ENCODE measurements at places on chromosomes 6 and 20.

DNA sequence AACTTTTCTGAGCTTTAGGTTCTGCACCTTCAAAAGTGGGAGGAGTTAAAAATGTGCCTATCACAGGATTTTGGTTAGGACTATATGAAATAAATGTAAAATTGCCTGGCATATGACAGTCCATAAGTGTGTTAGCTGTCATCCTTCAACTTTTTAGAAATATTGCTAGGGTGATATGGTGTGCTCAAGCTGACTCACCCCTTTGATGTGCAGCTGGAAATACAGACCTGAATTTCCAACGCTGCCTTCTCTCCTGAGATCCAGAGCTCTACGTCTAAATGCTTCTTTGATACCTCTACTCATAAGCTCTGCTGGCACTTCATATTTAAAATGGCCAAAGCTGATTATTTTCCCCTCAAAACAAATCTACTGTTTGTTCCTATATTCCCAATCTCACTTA, 2.7 kb downstream of the SLC35B3 start:
- DNase-seq: no peak

GRCh38 chr6:158816329-158816728, 2.8 kb downstream of the EZR start:
- no peak for DNase-seq

DNA sequence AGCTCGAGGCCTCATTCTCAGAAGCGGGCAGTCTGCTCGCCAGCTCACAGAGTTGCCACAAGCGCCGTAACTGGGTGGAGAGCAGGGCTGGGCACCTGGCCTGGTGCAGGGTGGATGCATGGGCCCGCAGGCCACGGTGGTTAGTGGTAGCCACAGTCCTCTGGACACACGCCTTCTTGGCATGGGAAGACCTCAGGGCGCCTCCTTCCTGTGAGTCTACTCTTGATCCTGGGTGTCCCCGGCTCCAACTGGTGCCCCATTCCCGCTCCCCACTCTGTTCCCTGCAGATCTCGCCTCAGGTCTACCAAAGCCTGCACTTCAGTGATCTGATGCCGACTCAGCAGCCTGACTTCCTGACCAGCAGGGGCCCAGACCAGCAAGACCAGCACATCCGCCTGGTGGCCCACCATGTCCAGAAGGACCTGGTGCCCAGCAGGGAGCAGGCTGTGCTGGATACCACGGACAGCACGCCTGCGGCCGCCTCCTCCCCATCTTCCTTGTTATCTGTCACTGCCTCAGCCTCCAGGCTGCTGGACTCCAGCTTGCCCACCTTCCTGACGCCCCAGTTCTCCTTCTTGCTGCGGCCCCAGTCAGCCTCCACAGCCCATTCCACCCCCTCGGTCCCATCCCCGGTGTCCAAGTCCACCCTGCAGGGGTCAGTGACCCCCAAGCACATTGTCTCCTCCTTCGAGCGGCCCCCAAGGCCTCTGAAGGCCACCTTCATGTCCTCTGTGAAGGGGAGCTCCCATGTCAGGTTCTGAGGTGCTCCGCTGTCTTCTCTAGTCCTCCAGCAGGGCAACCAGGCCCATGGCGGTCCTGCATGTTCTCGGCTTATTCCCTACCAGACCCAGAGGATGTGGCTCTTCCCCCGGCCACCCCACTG, 43.1 kb downstream of the SUN5 start:
- DNase-seq: no peak

GRCh38 chr6:113112086-113112485, 745.1 kb upstream of the MARCKS start:
- DNase-seq: no peak

- DNase-seq: no peak
These were observed 47.4 kb upstream of the FOXC1 start for GRCh38 chr6:1562171-1562955.

DNA sequence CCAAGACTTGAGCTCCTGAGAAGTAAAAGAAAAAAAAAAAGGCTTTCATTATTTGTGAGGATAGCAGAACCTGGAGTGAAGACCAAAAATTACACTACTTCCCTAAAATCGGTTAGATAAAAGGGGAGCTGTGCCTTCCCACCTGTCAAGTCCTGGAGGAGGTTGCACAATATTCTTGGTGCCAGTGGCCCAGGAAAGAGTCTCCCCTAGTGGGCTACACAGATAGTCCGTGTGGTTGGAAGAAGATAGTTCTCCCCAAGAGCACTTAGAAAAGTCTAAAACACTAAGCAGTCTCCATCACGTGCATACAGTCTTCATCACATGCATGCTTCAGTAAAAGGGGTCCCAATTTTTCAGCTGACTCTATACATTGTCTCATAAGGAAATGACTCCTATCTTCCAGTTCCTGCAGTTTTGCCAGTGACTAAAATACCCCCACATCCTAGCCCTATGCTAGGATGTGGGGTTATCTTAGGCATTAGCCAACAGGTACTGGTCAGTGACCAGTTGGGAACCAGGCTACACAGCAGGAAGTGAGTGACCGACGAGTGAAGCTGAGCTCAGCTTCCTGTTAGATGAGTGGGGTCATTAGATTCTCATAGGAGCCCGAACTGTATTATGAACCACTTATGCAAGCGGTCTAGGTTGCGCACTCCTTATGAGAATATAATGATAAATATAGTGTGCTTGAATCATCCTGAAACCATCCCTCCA, 199.5 kb upstream of the FAM83B start:
- DNase-seq: no peak

DNA sequence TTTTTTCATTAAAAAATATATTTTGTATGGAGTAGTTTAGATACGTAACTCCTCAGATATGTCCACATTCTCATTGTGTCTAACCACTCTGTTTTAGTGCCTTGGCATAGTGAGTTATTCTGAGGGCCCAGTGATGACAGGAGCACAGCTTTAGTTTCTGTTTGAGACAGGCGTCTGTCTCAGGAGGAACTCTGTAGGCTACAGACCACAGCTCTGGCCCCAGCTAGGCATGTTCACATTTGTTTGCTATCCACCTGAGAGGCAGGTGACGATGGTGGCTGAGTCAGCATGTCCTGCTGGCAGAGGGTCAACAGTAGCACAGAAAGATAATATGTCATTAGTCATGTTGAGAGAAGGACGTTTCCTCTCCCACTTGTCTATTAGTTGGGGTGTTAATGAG, 16.3 kb downstream of the LRRC1 start:
- DNase-seq: no peak

- peak; percentile 43 for DNase-seq
These were observed 968 bp downstream of the PHF3 start for GRCh38 chr6:63636518-63637021.

DNA sequence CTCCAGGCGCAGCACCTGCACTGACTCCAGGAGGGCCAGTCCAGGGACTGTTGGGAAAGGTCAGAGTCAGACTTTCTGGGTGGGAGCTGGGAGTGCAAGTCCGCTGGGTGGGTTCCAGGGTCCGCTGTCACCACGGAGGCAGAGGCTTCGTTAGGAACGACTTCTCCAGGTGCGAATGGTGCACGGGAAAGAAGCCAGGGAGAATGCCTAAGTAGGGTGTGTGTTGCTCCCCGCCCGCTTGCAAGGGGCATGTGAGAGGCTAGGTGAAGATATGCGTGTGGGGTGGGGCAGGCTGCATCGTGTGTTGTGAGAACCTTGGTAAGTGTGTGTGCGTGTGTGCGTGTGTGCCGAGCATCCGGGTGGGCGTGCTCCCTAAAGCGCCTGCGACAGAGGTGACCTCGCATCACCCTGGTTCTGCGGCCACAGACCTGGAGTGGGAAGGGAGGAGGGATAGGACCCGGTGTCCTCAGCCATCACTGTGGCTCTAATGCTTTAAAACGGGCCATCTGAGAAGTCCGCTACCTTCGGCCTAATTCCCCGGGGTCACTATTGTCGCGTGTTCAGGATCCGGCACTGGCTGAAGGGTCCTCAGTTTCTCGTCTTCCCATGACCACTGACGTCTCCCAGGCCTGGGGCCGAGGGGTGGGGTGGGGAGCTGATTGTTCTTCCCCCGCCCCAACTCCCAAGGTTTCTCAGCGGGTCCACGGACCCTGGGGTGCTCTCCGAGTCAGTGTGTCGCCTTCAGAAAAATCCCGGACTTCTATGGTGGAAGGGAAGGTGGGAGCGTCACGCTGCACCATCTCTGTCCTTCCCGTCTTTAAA, 6.1 kb downstream of the SLC32A1 start:
- no peak for DNase-seq

DNA sequence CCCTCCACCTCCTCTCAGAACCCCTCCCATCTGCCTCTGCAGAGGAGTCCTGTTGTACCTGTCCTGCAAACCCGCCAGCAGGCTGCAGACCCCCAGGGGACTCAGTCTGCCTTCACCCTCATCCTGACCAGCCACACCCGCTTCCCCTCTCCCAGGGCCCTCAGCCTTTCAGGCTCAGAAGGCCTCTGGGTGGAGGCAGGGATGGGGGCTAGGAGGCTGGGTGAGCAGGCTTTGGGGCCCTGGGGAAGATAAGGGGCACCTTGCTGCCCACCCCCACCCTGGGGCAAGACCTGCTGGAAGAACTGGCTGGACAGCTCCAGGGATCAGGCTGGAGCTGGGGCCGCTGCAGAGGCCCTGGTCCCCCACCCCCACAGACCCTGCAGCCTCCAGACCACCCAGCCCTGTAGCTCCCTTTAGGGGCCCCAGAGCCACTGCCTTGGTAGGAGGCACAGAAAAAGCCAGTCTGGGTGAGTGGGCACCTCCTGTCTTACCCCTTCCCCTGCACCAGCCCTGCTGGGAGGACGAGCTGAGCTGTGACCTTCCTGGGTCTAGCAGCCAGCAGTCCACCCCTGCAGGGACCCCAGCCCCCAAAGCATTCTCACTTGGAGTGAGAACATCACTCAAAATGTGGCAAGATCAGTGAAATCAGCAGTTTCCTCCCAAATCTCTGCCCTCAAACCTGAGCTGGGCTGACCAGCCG, 5.2 kb downstream of the TEAD3 start:
- no peak for DNase-seq

- DNase-seq: no peak
These were observed 196.3 kb upstream of the MARCKS start for GRCh38 chr6:113660819-113661218.

DNA sequence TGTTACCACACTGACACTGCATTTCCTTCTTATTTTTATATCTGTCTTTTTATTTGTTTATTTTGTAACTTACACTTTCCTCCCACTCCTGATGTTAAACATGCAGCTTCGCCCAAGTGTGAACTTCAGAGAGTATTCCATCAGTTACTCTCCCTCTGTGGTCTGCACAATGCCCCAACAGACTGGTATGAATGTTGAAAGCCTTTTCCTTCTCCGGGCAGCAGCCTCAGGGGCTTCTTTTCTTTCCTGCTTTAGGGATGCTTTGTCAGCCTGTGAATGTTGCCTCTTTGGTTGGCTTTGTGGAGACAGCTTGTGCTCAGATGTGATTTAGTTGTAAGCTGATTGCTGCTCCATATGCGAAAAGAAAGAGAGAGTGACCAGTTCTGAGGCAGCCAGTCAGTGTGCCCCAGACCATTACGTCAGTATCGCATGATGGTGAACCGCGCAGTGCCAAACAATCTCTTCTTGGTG, 44.0 kb downstream of the SMPDL3A start:
- no peak for DNase-seq

DNA sequence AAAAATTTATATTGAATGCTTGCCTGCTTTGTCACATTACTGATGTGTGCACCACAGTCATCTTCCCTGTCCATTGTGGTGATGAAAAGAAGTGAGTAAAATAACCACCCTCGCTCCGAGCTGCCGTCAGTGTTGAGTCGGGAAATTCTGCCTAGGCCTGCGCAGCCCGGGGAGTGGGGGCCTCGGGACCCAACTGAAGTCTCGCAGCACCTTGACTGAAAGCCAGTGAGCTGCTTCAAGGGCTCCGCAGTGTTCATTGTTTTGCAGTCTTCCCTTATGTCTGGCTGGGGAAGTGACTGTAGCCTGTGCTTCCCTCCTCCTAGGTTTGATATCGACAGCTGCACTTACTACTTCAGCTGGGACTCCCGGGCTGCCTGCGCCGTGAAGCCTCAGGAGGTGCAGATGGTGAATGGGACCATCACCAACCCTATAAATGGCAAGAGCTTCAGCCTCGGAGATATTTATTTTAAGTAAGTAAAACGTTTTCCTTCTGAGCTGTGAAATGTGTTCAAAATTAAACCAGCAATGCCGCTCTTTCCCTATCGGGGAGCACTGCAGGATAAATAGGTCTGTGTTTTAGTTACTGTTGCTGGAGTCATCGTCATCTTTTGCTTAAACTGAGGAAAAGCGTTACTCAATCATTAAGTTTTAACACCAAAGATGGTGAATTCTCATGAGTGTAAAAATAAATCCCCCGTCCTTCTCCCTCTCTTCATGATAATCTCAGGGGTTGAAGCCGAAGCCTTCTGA, 32.7 kb upstream of the SLC22A1 start:
- no peak for DNase-seq

GRCh38 chr6:138028893-138029292, 78.3 kb downstream of the PERP start:
- no peak for DNase-seq

DNA sequence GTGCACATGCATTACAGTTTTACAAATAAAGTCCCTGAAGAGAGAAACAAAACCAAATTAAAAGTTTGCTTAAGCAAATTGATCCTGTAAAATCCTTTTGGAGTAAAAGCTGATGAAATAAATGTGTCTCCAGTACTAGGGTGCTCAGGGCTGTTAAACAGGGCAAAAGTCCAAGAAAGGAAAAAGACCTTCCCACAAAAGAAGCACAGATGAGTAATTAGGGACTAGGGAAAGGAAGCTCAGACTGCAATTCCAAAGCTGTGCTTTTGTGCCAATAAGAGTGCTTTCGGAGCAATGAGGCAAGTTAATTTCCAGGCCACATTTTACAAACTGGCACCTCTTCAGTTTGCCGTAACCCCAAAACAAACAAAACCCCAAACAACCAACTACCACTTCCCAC, 10.4 kb upstream of the RNF182 start:
- DNase-seq: no peak

DNA sequence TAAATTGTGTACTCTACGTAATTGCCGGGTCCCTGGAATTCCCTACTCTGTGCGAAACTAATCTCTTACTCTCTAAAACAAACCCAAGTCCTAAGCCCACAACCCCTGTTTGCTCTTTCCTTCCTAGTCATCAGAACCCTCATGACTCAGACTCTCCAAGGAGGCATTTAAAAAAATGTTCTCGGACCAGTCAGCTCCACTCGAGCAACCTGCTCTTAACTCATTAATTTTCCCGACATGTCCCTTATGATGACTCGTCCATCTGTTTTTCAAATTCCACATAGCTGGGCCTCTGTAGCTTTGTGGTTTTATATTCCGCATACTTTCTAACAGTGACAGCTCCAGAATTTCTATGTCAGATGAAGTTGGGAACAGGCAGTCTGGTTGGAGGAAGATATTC, 2.6 kb upstream of the MUC22 start:
- no peak for DNase-seq

DNA sequence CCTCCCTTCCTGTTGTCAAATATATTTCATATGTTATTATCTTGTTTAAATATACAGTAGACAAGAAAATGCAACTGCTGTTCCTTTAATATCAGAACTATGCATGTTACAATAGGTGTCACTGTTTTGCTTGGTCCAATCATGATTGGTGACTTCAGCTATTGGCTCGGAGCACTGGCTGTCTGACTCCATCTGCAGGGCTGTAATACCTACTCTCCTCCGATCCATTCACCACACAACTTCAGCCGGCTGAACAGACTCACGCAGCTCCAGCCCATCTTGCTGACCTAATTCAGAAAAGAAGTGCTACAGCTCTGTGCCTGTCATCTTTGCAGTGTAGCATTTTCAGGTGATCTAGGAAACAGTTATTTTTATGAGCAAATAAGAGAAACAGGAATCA, at the start of gene BTBD3:
Gene BTBD3 (plus strand): TSS at position 231 of the 400 bp plus-strand sequence. CDS start 383 bp downstream, outside the sequence.
- no peak for DNase-seq

GRCh38 chr6:107866606-107867301, 42.6 kb upstream of the SCML4 start:
- DNase-seq: no peak
